ENCODE measurements at places on chromosomes 16 and 17.

DNA sequence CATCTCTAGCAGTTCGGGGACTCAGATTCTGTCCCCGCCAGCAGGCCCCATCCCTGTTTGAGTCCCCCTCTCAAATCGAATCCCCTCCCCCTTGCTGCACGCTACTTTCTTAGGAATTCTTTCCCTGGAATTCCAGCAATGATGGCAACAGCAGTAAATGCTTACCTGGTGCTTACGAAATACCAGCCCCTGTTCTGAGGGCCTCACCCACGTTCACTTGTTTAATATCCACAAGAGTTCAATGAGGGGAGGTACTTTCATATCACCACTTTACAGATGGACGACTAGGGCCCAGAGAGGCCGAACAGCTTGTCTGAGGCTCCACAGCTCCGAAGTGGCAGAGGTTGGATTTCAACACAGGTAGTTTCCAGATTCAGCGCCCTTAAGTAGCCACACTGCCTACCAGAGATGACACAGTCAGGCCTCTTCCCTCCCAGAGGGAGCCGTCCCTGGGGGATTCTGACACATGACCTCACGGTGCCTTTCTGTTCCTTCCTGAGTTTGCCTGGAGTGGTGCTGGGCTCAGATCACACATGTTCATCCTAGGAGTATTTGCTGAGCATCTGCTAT, 120.7 kb upstream of the GSE1 start:
- DNase-seq: no peak

DNA sequence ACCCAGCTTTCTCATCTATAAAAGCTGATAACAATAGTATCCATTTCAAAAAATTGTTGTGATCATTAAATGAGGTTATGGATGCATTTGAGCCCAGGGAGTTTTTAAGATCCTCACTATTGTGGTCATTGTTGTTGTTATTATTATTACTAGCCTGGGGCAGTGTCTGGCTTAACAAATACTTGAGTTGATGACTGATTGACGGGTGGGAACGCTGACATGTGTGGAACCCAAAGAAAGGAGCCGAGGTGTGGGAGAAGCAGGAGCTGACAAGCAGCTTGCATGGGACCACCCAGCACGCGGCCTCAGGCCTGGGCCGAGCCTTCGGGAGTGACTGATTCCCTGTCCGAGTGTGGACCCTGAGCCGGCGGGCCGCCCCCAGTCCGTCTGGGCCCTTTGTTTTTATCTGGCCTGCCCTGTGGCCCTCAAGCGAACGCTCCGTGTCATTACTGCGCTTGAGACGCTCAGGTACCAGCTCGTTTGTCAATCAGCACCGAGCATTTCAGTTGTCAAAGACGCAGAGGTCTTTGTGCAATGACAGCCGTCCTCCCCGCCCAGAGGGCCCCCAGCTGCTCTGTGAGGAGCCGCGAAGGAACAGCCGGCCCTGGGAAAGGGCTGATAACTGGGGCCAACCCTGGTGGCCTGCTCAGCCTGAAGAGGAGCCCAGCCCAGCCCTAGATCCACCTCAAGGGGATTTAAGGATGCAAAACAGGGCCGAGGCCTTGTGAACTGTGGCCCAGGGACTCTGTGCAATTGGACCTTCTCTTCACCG, 132.9 kb upstream of the FOXF1 start:
- DNase-seq: no peak

DNA sequence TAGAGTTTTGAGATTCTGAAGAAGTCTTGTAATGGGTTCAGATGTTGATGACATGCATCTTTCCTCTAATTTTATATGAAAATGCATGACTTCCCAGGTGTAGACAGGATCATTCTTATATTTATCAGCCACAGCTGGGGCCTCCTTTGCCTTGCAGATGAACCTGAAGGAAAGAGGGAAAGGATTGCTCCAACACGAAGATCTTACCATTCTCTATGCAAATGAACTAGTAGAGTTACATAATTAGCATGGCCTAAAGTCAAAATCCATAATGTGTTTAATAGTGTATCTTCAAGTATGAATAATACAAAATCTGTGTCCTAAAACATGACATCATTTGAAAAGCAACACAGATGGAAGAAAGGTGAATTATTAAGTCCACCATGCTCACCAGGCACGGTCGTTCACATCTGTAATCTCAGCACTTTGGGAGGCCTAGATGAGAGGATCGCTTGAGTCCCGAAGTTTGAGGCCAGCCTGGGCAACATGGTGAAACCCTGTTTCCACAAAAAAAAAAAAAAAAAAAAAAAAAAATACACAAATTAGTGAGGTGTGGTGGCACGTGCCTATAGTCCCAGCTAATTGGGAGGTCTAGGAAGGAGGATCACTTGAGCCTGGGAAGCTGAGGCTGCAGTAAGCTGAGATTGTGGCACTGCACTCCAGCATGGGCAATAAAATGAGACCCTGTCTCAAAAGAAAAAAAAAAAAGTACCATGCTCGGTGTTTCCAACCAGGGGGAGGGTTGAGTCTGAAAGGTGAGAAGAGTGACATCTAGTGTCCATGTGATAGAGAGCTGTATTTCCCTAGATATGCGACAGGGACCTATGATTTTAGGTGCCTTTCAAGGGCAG, 6.3 kb downstream of the VWA3A start:
- DNase-seq: peak; percentile 28

- DNase-seq: peak; percentile 81
Observed at GRCh38 chr17:8745586-8746500, 1.2 kb upstream of the CCDC42 start.

DNA sequence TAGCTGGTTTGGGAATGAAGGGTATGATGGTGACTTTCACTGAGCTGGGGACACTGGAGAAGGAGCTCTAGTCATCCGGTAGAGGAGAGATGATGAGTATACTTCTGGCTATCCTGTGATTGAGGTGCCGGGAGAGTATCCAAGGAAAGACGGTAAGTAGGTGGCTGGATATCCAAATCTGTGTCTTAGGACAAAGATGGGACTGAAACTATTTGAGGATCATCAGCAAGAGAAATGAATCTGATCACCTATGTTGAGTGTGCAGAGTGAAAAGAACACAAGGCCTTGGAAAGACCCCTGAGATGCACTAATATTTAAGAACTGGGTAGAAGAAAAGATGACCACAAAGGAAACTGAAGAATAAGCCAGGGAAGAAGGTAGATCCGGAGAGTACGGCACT, 1.0 kb downstream of the NACA2 start:
- no peak for DNase-seq
